ENCODE measurements at places on chromosomes 1 and 21. TPM values are rescaled to one million over a fixed set of nuclear protein-coding genes. Genes with fewer than 3 reads are reported as not detected.

DNA sequence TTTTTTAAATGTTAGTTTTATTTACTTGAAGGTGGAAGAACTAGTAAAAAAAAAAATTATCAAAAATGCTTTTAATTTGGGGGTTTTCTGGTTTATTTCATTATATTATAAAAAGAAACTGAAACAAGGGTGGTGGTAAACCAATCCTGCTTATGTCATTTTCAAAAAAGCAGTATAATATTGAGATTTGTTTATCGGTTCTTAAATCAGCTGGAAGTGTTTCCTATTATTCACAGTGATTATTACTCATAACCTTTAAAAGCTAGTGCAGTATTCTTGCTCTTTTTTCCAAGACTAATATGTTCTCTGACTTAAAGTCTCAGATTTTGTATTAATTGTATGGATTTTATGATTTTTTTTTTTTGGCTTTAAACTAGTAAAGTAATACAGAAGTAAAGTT lies 5.4 kb upstream of the LRRC40 start:
- DNase-seq, result no peak

- DNase-seq, result no peak
Observed at GRCh38 chr1:244063498-244063897, 12.4 kb downstream of the ZBTB18 start.

Gene FAM72B
- 0.84 TPM for total RNA-seq

GRCh38 chr21:45250272-45250671 lies 37.4 kb downstream of the POFUT2 start:
- DNase-seq, result no peak

Gene MIXL1
- total RNA-seq, result not detected

GRCh38 chr1:47441450-47442106 lies 3.7 kb downstream of the FOXD2 start:
- no peak for DNase-seq

DNA sequence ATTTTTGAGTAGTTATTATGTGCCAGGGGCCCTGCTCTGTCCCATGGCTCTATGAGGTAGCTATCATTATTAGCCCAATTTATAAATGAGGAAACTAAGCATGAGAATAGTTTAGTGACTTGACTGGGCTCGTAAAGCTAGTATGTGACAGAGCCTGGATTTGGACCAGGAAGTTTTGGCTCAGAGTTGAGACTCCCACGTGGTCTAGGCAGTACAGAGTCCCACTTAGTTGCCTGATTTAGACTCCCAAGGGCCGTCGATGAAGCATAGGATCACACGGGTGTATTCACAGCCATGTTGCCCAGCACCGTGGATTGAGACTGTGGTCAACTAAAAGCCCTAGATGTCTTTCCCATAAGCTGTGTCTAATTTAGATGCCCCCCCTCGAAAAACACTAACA lies 81.7 kb downstream of the DDX20 start:
- no peak for DNase-seq

- DNase-seq, result no peak
Observed at GRCh38 chr1:109786531-109787021, 22.9 kb upstream of the EPS8L3 start.

DNA sequence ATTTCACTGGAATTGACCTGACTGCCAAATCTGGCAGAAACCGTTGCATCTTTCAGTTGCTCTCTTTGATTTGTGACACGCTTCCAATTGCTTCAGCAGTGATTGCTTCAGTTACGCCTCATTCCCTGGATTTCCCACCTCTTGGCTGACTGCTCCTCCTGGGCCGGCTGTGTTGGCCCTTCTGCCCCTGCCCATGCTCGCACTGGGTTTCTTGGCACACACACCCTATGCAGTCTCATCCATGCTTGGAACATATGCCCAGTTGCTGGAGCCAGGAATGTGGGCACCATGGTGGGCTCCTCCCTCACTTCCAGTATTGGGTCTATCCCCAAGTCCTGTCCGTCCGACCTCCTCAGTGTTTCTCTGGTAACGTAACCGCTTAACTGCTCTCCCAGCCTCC lies 2.2 kb upstream of the ZBTB21 start:
- no peak for DNase-seq

DNA sequence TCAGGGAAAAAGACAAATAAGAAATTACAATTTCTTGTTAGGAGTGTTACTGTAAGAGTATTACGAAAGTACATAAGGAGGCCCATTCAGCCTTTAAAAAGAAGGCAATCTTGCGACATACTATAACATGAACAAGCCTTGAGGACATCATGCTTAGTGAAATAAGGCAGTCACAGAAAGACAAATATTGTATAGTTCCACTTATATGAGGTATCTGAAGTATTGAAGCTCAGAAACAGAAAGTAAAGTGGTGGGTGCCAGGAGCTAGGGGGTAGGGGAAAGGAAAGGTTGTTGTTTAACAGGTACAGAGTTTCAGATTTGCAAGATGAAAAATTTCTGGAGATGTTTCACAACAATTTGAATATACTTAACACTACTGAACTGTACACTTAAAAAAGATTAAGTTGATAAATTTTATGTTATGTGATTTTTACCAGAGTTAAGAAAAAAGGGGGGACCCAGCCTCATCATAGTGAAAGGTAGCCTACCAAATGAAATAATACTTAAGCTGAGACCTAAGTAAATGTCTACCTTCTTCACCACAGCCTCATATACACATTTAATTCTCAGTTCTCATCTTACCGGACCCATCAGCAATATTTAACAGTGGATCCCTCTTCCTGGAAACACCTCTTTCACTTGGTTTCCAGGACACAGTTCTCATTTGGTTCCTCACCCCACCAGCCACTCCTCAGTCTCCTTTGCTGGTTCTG lies 19.5 kb downstream of the USP24 start:
- DNase-seq, result no peak

- DNase-seq, result no peak
Observed at GRCh38 chr1:113976609-113977278, 2.5 kb upstream of the OLFML3 start.

DNA sequence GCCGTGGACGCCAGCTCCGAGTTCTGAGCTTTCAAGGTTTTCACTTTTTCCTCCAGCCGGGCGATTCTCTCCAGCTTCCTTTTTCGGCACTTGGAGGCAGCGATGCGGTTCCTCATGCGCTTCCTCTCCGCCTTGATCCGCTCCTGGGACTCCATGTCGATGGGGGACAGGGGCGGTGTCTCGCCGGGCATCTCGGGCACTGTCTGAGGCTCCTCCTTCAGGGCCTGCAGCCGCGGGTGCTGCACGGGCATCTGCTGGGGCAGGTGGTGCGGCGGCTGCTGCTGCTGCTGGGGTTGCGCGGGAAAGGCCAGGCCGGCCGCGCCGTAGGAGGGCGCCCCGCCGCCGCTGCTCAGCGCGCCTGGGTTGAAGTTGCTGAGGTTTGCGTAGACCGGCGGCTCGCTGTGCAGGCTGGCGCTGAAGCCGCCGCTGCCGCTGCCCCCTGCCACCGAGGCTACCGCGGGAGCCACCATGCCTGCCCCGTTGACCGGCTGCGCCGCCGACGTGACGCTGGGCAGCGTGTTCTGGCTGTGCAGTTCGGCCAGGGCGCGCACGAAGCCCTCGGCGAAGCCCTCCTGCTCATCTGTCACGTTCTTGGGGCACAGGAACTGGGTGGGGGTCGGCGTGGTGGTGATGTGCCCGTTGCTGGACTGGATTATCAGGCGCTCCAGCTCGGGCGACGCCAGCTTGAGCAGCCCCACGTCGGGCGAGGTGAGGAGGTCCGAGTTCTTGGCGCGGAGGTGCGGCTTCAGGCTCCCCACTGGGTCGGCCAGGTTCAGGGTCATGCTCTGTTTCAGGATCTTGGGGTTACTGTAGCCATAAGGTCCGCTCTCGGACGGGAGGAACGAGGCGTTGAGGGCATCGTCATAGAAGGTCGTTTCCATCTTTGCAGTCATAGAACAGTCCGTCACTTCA lies 1.4 kb downstream of the JUN start:
- peak; percentile 48 for DNase-seq

GRCh38 chr21:38140207-38140903 lies 116.4 kb upstream of the KCNJ15 start:
- DNase-seq, result no peak

DNA sequence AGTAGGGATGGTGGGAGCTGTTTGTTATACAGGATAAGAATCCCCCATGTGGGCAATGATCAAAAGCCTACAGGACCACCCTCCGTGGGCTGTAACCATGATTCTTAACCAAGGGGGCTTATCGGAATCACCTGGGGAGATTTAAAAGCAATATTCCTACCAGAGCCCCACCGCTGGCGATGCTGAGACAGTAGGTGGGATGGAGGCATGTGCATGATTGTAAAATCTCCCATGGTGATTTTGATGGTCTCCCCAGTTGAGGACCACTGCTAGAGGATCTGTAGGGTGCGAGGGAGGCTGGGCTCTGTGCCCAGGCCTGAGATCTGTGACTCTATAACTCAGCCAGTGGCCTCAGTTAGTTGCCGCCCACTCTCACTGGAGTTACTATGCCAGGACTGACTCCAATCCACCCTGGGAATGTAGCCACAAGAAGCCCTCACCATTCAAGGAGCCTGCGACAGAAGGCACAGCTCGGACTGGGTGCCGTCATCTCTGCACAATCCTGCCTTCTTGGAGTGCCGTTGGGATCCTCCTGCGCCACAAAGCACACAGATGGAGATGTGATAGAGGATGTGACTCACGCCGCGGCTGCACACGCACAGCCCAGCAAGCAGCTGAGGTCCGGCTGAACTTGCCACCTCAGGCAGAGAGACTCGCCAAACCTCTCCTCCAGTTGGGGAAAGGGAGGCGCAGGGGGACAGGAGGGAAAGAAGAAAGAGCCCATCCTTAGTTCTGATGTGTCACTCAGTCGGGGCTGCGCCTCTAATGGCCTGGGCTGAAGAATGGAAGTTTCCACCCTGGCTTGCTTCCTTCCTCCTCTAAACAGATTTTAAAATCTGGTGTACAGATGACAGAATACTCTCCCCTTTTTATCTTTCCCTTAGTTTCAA lies 26.5 kb downstream of the AKNAD1 start:
- peak; percentile 56 for DNase-seq

GRCh38 chr1:193285641-193286040 lies 99.2 kb upstream of the B3GALT2 start:
- no peak for DNase-seq
